GM04504 (cell line): ENCODE measurements at places on chromosomes 13 and 19.
A peak's percentile ranks its signal among the peaks of the same experiment; 100 is the strongest.

- no peak for DNase-seq
These were observed 8.0 kb downstream of the LPAR6 start for GRCh38 chr13:48404952-48405351.

DNA sequence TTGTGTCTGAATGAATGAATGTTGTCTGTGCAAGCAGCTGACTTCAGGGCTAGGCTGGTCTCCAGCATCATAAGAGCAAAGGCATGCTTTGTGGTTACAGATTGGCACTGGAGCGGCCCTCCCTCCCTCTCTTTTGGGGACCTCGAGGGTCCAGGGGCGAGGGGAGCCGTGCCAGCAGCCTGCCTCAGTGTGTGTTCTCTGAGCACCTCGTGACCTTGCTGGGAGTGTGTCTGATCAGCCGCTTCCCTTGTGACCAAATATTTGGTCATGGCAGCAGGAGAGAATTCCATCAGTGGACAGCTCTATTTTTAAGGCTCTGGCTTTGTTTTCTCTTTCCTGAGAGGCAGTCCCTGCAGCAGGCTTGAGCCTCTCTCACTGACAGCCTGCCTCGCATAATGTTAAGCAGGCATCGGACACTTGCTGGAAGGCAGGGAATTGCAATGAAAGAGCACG lies 329.7 kb downstream of the UQCRFS1 start:
- DNase-seq, result peak; percentile 23

GRCh38 chr19:2461751-2462634 lies 5.2 kb upstream of the LMNB2 start:
- DNase-seq, result no peak

- no peak for DNase-seq
These were observed 270.8 kb downstream of the SPRY2 start for GRCh38 chr13:80070024-80070703.

DNA sequence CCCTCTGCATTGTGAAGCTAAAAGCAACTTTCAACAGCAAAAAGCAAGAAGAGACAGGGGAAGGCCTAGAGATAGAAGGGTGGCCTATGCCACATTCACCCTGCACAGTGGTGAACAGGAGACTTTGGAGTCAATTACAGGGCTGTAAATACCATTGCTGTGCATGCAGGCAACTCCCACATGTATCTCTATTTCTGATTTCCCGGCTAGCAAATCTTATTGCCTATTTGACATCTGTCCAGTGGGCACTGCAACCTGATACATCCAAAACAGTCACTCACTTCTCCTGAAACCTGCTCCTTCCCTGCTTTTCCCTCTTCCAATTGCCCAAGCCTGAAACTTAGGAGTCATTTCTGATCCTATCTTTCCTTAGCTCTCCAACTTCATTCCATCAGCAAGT lies 13.4 kb downstream of the RUBCNL start:
- no peak for DNase-seq

- no peak for DNase-seq
These were observed 11.2 kb upstream of the GNA15 start for GRCh38 chr19:3124630-3125029.

GRCh38 chr19:3220576-3220975 lies 3.9 kb upstream of the CELF5 start:
- no peak for DNase-seq

DNA sequence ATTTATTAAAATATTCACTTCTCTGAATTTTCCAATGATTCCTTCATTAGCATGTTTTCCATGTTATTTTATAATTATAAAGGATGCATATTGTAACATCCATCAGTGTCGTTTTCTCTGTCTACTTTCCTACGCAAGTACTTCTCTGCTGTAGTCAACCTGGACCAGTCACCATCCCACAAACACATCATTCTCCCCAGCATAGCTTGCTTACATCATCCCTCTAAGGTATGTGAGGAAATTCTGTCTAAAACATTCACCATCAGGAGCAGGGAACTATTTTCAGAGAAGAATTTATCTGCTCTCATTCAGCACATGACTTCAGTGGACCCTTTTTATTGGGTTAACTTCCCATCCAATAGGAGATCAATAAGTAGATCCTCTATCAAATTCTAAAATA lies 806.1 kb upstream of the ARGLU1 start:
- no peak for DNase-seq

DNA sequence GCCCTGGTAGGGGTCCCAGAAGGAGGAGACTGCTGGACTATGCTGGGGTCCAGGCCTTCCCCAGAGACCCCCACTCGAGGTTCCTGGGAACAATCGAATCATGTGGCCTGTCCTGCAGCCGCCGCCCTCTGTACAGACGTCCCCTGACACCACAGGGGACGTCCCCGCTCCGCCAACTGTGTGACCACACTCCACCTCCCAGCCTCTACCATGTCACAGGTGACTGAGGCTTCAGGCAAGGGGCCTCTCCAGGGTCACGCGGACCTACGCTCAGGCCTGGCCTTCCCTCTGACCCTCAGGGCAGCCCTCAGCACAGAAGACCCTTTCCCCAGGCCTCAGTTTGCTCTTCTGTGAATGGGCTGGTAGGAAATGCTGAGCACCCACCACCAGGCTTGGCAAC lies 13.1 kb upstream of the TMEM161A start:
- no peak for DNase-seq

DNA sequence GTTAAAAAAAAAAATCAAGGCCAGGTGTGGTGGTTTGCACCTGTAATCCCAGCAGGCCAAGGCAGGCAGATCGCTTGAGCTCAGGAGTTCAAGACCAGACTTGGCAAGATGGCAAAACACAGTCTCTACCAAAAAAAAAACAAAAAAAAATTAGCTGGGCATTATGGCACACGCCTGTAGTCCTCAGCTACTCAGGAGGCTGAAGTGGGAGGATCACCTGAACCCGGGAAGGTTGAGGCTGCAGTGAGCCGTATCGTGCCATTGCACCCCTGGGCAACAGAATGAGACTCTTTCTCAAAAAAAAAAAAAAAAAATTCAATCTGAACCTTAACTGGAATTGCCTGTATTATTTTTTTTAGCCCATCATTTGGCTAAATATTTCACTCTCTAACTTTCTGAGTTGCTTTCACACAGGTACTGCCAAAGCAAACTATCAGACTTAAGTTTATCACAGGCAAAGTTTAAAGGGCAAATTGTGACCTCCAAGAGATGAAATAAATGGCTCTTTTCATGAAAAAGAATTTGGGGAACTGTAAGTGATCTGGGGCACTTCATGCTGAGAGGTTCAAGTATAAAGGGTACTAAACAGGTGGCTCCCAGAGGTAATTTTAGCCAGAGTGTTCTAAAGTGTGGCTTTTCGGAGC lies 14.7 kb upstream of the SLC25A30 start:
- DNase-seq, result no peak

DNA sequence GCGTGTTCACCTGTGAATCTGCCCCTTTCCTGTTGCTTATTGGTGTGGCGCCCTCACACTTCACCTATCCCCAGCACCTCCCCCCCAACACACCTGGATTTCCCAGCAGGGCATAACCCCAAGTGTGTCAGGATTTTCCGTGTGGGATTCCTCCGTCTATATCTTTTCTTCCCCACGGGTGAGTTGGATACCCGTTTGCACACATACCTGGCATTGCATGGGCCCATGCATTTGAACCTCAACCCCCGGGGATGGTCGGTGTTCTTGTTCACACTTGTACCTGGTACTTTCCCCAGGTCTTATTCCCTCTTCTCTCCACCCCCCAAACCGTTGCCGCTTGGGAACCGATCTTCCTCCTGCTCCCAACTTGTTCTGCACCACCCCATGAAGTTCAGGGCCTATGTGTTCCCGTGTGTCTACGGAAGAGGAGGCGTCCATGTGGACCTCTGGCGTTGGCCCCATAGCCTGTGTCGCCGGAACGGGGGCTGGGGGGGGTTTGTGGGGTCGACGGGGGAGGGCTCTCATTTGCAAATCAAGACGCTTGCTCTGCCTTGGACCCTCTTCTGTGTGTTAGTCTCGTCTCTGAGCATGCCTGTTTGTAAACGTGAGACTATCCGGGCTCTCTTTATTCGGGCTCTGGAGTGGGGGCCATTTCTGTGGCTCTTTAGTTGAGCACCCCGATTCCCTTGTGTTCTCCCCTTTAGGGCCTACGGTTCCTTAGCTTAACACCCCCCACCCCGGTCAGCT lies 1.7 kb downstream of the PRR12 start:
- DNase-seq, result no peak

DNA sequence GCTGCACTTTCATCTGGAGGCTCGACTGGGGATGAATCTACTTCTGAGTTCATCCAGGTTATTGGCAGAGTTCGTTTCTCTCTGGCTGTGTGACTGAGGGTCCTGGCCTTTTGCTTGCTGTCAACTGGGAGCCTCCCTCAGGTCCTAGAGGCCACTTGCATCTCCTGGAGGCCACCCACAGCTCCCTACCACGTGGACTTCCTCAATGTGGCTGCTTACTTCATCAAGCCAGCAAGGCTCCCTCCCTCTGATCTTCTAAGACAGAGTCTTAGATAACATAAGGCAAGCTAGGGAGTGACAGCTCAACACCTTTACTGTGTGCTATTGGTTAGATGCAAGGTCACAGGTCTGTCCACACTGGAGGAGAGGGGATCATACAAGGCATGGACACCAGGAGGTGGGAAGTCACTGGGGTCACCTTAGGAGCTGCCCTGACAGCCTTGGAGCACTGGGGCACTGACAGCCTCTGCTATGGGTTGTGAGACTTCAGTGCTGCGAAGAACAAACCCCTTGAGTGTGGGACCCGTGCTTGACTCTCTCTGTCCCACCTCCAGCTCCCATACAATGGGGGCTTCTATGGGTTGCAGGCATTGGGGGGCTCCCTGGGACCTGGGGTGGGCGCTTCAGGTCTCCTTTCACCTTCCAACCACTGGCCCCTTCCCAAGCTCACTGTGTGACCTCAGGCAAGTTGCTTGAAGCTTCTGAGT lies 5.3 kb downstream of the FAM187B start:
- DNase-seq, result no peak

DNA sequence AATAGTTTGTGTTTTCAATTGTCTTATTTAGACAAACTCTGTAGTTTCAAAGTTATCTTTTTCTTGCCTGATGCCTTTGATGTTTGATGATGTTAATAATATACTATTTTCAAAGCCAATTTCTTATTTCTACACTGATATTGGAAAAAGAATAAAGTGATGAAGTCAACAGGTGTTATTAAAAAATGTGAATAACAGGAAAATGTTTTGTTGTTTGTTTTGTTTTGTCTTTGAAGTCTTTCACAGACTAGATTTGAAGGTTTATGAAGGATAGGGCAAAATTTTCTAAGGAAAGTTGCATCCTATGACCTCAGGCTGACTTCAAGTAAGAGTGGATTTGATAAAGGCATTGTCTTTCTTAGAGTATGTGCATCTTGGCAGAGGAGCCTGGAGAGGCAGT lies 31.2 kb downstream of the ZNF790 start:
- no peak for DNase-seq

DNA sequence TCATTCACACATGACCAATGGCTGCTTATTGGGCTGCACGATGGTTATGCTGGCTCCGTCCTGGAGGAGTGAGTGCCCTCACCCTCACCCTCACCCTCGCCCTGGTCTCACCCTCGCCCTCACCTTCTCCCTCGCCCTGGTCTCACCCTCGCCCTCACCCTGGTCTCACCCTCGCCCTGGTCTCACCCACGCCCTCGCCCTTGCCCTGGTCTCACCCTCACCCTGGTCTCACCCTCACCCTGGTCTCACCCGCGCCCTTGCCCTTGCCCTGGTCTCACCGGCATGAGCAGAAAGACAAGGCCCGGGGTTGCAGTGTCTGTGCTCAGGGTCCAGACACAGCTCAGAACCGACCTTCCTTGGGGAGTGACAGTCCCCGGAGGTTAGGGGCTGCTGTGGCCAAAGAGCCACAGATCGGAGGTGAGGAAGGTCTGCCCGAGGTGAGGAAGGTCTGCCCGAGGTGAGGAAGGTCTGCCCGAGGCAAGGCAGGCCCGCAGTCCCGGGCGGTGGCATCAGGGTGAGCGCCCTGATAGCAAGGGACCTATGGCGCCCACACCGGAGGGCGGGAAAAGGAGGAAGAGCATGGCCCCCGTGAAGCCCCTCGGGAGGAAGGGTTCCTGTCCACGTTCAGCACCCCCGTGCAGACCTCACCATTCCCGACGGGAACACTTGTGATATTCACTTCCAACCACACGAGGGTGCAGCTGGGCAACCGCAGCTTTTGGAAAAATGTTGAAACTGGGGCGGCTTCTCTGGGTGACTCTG lies 65.6 kb downstream of the MCF2L start:
- DNase-seq, result peak; percentile 38

GRCh38 chr19:47331931-47332547 lies at the start of gene C5AR2:
C5AR2 (plus strand) TSS chr19:47332175; CDS start chr19:47340800, 8,625 bp downstream.
- no peak for DNase-seq

DNA sequence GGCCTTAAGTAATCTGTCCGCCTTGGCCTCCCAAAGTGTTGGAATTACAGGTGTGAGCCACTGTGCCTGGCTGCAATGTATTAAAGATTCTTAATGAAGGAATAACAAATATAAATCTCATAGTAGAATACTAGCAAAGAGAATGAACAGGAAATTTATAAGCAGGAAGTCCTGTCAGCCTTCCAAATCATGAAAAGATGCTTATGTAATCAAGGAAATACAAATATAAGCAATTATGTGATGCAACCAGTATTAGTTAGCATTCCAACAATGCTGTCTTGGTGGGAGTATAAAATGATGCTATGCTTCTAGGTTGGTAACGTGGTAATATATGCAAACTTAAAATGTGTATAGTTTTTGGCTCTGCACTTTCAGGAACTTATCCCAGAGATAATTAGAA lies 133.8 kb downstream of the PDS5B start:
- no peak for DNase-seq

GRCh38 chr19:16041991-16042386 lies 34.3 kb upstream of the TPM4 start:
- DNase-seq, result no peak

DNA sequence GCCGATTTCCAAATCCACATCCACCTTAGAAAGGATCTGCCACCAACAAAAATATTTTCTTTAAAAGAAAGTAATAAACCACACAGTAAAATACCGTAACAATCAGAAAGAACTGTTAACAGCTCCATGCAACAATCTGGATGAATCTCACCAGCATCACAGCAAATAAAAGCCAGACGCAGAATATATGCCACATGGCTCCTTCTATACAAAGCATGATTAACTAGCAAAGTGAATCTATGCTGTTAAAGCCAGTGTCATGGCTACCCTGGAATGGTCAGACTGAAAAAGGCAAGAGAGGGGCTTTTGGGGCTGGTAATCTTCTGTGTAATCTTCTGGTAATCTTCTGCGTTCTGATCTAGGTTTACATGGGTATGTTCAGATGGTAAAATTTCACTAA lies 81.3 kb downstream of the SACS start:
- no peak for DNase-seq

GRCh38 chr19:1651568-1652291 lies 685 bp downstream of the TCF3 start:
- DNase-seq, result peak; percentile 10

GRCh38 chr19:2636141-2636896 lies 66.2 kb downstream of the GNG7 start:
- DNase-seq, result no peak

- no peak for DNase-seq
These were observed 1561.0 kb upstream of the MIR17HG start for GRCh38 chr13:89786531-89786930.

- DNase-seq, result no peak
These were observed 548.9 kb upstream of the SPRY2 start for GRCh38 chr13:80889829-80890228.

GRCh38 chr13:77349365-77349764 lies 22.5 kb upstream of the MYCBP2 start:
- no peak for DNase-seq

GRCh38 chr19:13057147-13057572 lies 45.5 kb downstream of the LYL1 start:
- no peak for DNase-seq
